Smooth muscle cell of bladder (primary cell): ENCODE measurements at places on chromosomes 13 and 19. TPM values are rescaled to one million over a fixed set of nuclear protein-coding genes. Genes with fewer than 3 reads are reported as not detected.

Gene FXYD3
- total RNA-seq = 0.37 TPM in 1 of 2 replicates, not detected in the other

Gene GAMT
- total RNA-seq = 29.0 and 36.1 TPM in 2 replicates

Gene SIGLEC12
- total RNA-seq = not detected in 2 replicates

Gene LILRA1
- not detected in 2 replicates for total RNA-seq

Gene RTBDN
- not detected in 2 replicates for total RNA-seq

Gene PTGIR
- total RNA-seq = 2.3 and 3.0 TPM in 2 replicates

Gene ZFR2
- not detected in 2 replicates for total RNA-seq

Gene HTR2A
- 0.43 and 3.1 TPM in 2 replicates for total RNA-seq
